ENCODE measurements at places on chromosomes 16 and 17.

DNA sequence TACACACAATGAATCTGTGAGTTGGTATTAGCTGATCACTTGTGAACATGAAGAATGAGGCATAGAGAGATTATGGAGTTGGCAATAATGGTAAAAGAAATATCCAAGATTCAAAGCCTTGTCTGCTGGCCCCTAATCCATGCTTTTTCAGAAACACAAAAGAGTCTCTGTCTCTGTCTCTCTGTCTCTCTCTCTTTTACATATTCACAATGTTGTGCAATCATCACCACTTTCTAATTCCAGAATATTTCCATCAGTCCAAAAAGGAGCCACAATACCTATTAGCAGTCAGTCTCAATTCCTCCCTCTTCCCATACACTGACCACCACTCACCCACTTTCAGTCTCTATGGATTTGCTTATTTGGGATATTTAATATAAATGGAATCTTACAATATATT is 370.1 kb upstream of the CDH8 start:
- no peak overlapping the region for H3K4me3 ChIP-seq
- H3K36me3 ChIP-seq: no peaks in the 10 kb centered on the region
- peaks cover 3% of the 10 kb centered on the region for H3K27me3 ChIP-seq
- no peak overlapping the region for H3K27ac ChIP-seq

DNA sequence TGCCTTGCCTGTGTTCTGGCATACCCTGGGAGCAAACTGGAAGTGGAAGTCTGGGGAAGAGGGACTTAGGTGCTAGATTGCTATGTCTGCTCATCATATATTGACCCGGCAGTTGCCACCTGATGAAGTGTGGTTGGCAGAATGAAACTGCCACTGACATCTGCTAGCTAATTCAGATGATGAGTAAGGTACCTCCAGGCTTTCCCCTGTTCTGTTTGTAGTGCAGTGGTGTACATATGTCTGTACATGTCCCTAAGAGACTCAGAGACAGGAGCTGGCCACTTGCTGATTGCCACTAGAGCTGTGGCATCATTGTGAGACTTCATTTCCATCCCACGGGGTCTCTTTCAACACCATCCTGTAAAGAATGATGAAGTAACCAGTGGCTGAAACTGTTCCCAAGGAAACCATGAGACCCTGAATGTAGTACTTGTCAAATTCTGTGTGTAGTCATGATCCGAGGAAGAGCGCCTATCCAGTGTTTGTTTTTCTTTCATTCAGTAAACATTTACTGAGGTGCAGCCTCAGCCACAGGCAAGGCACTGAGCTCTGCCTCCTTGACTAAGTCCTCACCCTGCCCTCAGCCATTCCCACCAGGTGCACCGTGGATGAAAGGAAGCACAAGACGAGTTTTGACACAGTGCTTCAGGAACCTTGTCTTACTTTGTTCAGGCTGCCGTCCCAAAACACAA is 13.2 kb downstream of the CLUAP1 start:
- no peak overlapping the region for H3K27ac ChIP-seq
- H3K27me3 ChIP-seq: no peaks in the 10 kb centered on the region
- H3K4me3 ChIP-seq: no peak overlapping the region

GRCh38 chr16:57510016-57510871 is 24.0 kb upstream of the DOK4 start:
- H3K4me3 ChIP-seq: no peak overlapping the region
- no peak overlapping the region for H3K27ac ChIP-seq
- no peaks in the 10 kb centered on the region for H3K4me1 ChIP-seq
- H3K36me3 ChIP-seq: no peaks in the 10 kb centered on the region
- H3K27me3 ChIP-seq: no peaks in the 10 kb centered on the region

GRCh38 chr17:31702041-31702440 is 157.0 kb downstream of the COPRS start:
- no peak overlapping the region for H3K4me3 ChIP-seq
- no peak for DNase-seq
- H3K4me1 ChIP-seq: no peaks in the 10 kb centered on the region
- no peak overlapping the region for H3K27ac ChIP-seq
- no peaks in the 10 kb centered on the region for H3K36me3 ChIP-seq

- H3K4me1 ChIP-seq: no peaks in the 10 kb centered on the region
- no peak overlapping the region for H3K4me3 ChIP-seq
- no peaks in the 10 kb centered on the region for H3K36me3 ChIP-seq
- H3K27ac ChIP-seq: no peak overlapping the region
- no peak for DNase-seq
- no peaks in the 10 kb centered on the region for H3K27me3 ChIP-seq
Observed at GRCh38 chr16:69013991-69014390, 91.5 kb upstream of the HAS3 start.

DNA sequence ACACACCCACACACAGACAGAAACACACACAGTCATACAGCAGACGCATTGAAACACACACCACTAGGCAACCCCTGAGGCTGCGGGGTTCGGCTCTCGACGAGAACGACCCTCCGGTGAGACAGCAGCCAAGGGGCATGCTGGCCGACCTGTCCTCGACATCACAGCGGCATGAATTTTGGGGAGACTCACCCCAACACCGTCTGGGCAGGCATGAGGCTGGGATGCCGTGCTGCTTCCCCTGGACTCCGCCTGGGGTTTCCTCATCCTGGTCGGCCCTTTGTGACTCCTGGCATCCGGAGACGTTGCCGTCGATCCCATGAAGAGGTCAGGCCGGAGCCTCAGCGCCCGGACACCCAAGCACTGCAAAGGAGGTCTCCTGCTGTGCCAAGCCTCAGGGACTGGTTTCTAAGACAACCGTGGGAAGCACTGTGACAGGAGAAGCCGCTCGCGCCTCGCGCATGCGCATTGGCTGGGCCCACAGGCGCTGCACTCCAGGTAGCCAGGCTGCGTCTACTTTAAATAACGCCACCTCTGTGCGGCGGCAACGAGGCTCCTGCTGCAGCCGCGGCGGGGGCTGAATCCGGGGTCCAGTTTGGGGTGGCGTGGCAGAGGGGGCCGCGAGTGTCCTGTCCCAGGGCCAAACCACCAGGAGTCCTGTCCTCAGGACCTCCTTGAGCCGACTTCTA is 13.8 kb upstream of the KCNJ18 start:
- no peak overlapping the region for H3K27ac ChIP-seq
- H3K36me3 ChIP-seq: peaks cover 42% of the 10 kb centered on the region
- DNase-seq: no peak
- H3K27me3 ChIP-seq: no peaks in the 10 kb centered on the region
- H3K4me3 ChIP-seq: no peak overlapping the region

DNA sequence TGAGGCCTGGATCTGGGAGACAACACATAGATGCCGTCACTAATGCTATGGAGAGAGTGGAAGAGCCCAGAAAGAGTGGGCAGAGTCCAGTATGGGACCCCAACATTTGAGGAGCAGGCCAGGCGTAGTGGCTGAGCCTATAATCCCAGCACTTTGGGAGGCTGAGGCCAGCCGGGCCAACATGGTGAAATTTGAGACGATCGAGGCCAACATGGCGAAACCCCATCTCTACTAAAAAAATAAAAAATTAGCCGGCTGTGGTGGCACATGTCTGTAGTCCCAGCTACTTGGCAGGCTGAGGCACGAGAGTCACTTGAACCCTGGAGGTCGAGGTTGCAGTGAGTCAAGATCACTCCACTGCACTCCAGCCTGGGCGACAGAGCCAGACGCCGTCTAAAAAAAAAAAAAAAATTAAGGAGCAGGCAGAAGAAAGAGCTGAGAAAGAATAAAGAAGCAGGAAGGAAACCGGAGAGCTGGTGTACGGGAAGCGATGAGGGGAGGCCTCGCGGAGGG is 6.0 kb upstream of the DNAI2 start:
- H3K27me3 ChIP-seq: no peaks in the 10 kb centered on the region
- no peak for DNase-seq
- H3K27ac ChIP-seq: no peak overlapping the region

DNA sequence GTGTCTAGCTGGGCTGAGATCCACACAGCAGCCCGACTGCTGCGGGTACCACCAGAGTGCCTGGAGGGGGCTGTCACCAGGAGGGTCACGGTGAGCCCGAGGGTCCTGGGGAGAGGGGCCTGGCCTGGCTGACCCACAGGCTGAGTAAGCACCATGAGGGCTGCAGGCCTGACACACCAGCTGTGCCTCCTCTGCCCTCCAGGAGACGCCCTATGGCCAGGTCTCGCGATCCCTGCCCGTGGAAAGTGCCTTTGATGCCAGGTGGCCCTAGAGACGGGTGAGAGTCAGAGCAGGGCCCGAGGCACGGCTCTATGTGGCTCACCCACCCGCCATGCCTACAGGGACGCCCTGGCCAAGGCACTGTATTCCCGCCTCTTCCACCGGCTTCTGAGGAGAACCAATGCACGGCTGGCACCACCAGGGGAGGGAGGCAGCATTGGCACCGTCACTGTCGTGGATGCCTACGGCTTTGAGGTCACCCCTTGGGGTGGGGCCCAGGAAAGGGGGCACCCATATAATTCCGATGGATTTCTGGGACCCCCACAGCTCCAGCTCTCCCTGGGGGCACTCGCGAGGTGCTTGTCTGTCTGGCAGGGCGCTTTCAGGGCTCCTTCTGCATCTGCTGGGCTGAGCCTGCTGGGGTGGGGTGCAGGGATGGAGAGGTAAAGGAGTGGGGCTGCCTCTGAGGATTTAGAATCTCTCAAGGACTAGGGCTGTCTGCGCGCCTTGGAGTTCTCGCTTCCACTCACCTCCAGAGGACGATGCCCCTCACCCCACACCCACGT is 7.1 kb downstream of the MYO15B start:
- H3K27me3 ChIP-seq: no peaks in the 10 kb centered on the region
- no peaks in the 10 kb centered on the region for H3K36me3 ChIP-seq
- no peak overlapping the region for H3K4me3 ChIP-seq
- no peaks in the 10 kb centered on the region for H3K4me1 ChIP-seq
- peak; percentile 53 for DNase-seq

- H3K4me3 ChIP-seq: no peak overlapping the region
- no peaks in the 10 kb centered on the region for H3K27me3 ChIP-seq
- peaks cover 1% of the 10 kb centered on the region for H3K36me3 ChIP-seq
- peaks cover 3% of the 10 kb centered on the region for H3K4me1 ChIP-seq
- H3K27ac ChIP-seq: no peak overlapping the region
Observed at GRCh38 chr16:75071621-75072020, 45.0 kb downstream of the LDHD start.

DNA sequence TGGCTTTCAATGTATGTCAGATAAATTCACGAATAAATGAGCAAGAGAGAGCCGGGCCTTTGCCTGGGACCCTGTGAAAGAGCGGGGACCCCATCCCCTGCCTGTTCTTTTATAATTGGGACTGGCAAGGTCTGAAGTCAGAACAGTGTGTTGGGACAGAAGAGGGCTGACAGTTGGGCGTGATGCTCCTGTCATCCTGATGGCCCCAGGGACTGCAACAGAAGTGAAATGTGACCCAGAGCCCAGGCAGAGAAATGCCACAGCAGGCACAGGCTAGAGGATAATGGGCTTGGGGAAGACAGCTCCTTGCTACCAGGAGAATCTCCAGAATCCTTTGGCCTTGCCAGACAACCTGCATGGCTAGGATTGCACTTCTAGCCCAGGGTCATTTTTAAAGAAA is 37.9 kb downstream of the GSG1L start:
- no peaks in the 10 kb centered on the region for H3K27me3 ChIP-seq
- no peak for DNase-seq
- no peaks in the 10 kb centered on the region for H3K36me3 ChIP-seq
- no peaks in the 10 kb centered on the region for H3K4me1 ChIP-seq
- no peak overlapping the region for H3K4me3 ChIP-seq

- peaks cover 14% of the 10 kb centered on the region for H3K36me3 ChIP-seq
- H3K4me1 ChIP-seq: no peaks in the 10 kb centered on the region
- peak; percentile 100 for DNase-seq
- no peak within 1 kb of the TSS for H3K4me3 ChIP-seq
Observed at GRCh38 chr17:7856811-7857712, at the start of gene NAA38. TSS of gene NAA38 (minus strand) at chr17:7857559. CDS start at chr17:7857463, 96 bp downstream.

DNA sequence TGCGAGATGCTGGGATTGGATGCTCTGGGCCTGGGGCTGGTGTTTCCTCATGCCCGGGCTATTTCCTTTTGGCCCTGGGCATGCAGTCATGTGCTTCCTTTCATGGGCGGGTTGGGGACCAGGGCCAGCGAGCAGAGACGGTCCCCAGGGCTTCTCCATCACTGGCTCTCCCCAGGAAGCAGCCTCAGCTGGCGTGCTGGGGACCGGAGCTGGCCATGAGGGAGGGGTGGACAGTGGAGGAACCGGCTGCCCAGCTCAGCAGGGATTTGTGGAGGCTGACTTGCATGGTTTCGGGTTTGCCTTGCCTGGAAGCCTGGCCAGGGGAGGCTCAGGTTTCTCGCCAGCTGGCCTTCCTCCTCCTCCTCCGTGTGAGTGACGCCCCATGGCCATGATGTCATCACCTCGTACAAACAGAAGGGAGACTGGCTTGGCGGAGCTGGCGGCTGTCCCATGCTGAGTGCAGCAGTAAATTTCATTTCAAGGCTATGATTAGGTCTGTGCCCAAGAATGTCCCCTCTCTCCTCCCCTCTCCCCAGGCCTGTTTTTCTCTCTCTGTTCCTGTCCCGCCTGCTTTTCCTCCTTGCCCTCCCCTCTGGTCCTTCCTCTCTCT is 8.9 kb upstream of the TIMP2 start:
- no peaks in the 10 kb centered on the region for H3K4me1 ChIP-seq
- H3K4me3 ChIP-seq: no peak overlapping the region
- no peaks in the 10 kb centered on the region for H3K36me3 ChIP-seq
- no peaks in the 10 kb centered on the region for H3K27me3 ChIP-seq
- peak; percentile 82 for DNase-seq

GRCh38 chr17:49571764-49572163 is 3.9 kb upstream of the NXPH3 start:
- no peaks in the 10 kb centered on the region for H3K36me3 ChIP-seq
- no peak overlapping the region for H3K4me3 ChIP-seq
- no peak for DNase-seq
- H3K27ac ChIP-seq: no peak overlapping the region
- H3K27me3 ChIP-seq: no peaks in the 10 kb centered on the region
- H3K4me1 ChIP-seq: no peaks in the 10 kb centered on the region

DNA sequence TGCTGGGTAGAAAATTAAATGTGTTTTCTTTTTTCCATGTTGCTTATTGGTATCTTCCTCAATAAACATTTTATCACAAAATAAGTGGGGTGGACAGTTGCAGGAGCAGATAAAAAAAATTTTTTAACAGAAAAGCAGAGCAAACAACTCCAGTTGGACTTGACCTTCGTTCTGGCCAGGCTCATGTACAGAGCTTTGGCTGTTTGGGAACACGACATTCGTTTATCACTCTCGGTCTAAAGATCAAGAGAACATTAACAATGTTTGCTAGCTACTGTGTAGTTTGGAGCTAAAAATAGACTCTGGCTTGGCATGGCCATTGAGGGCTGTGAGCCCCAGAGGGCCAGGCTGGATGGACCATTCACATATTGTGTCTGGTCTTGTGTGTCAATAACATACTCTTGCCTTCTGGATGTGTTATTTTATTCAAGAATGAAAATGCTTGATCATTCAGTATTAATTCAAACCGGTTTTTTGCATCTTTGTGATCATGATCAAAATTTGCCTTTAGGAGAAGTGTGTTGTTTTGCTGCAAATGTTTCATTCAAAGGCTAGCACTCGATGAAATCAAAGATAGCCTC is 56.6 kb downstream of the TMEM186 start:
- no peak overlapping the region for H3K27ac ChIP-seq
- H3K36me3 ChIP-seq: peaks cover 5% of the 10 kb centered on the region
- no peak overlapping the region for H3K4me3 ChIP-seq
- H3K27me3 ChIP-seq: no peaks in the 10 kb centered on the region

- H3K36me3 ChIP-seq: peaks cover 89% of the 10 kb centered on the region
- no peak overlapping the region for H3K27ac ChIP-seq
- H3K4me3 ChIP-seq: no peak overlapping the region
- H3K27me3 ChIP-seq: no peaks in the 10 kb centered on the region
- no peak for DNase-seq
Observed at GRCh38 chr17:35841505-35841904, 27.2 kb downstream of the HEATR9 start.

GRCh38 chr17:56870081-56870651 is 36.2 kb downstream of the DGKE start:
- H3K4me3 ChIP-seq: no peak overlapping the region
- H3K36me3 ChIP-seq: no peaks in the 10 kb centered on the region
- no peaks in the 10 kb centered on the region for H3K4me1 ChIP-seq
- no peak for DNase-seq
